ENCODE measurements at places on chromosomes 12 and 14.

DNA sequence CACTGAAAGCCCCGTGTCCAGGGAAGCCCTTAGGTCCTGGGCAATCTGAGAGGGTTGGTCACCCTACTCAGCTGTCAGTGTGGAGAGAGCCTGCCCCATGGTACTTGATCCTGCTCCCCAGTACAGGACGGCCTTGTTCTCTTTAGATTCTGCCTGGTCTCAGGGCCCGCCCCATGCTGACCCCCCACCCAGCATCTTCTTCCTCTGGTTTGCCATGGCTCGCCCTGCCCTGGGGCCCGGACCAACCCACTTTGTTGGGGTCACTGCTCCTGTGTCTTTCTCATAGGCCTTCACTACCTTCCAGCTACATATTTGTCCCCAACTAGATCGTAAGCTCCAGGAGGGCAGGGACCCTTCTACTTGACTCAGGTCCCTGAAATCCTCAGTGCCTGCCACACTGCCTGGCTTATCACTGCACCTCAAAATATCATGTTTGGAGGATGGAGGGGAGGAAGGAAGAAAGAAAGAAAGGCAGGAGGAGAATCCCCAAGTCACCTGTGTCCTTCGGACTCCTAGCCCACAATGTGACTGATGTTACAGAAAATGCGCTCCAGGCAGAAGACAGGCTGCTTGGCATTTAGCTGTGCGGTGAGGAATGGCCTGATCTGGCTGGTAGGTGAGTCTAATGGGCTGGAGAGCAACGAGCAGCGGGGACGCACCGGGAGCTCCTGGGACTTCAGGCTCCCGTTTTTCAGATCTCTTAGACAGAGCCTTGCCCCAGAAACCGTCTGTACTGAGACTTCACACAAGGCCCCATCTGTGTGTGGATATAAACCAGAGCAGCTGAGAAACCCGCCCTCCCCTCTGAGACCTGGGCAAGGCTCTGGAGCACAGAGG, 66.1 kb downstream of the C14orf132 start:
- peak; percentile 83 for DNase-seq

DNA sequence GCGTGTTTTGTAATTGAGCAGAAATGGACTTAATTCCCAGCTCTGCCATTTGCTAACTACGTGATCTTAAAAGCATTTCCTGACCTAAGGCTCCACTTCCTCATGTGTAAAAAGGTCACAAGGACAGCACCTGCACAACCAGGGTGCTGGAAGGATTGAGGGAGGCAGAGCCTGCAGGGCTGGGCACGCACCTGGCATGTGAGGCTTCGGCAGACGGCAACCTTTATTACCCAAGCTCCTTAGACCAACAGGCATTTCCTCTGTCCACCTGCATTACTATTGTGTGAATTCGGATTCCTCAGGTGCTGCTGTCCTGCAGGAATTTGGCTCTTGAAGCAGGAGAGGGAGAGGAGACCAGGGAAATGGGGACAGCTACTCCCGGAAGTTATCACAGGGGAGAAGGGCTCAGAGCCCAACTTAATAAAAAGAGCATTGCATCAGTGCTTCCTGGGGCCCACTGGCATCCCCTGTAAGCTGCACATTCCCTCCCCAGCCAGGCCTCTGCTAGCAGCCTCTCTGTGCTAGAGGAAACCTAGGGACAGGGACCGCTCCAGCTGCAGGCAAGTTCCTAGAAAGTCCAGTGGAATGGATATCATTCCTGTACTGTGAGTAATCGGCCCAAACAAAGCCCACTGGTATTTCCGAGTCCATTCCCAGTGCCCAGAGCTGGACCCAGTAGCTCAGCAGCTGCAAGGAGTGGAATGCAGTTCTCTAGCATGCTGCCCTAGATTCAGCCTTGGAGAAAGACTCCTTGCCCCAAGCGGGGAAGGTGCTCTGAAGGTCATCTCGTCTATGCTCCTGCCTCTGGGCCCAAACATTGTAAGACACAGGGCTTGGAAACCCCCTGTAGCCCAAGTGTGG, 157.1 kb upstream of the CCND2 start:
- DNase-seq, result peak; percentile 40

GRCh38 chr12:4135919-4136605, 137.5 kb upstream of the CCND2 start:
- DNase-seq, result no peak

GRCh38 chr12:125079648-125080645, 14.7 kb downstream of the AACS start:
- no peak for DNase-seq

DNA sequence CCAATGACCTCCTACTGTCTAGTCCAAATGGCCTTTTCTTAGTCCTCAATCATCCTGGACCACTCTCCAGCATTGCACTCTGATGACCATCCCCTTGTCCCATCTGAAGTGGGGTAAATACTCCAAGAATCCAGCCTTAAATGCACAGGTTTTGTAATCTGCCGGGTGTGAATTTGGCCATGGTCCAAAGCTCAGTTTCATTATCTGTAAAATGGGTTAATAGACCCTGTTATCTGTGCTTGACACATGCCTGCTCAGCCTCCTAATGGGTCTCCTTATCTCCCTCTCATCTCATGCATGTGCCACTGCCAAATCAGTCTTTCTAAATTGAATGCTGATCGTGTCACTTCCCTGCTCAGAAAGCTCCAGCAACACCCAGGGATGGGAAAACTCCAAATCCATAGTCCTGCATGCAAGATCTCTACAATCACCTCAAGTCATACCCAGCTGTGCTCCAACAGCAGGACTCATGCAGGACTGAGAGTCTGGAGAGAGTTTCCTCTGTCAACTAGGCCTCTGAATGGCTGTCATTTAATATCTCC, 22.3 kb downstream of the LGR5 start:
- DNase-seq, result no peak

- DNase-seq, result no peak
Measured at GRCh38 chr12:24374452-24374851, 425.0 kb upstream of the SOX5 start.

DNA sequence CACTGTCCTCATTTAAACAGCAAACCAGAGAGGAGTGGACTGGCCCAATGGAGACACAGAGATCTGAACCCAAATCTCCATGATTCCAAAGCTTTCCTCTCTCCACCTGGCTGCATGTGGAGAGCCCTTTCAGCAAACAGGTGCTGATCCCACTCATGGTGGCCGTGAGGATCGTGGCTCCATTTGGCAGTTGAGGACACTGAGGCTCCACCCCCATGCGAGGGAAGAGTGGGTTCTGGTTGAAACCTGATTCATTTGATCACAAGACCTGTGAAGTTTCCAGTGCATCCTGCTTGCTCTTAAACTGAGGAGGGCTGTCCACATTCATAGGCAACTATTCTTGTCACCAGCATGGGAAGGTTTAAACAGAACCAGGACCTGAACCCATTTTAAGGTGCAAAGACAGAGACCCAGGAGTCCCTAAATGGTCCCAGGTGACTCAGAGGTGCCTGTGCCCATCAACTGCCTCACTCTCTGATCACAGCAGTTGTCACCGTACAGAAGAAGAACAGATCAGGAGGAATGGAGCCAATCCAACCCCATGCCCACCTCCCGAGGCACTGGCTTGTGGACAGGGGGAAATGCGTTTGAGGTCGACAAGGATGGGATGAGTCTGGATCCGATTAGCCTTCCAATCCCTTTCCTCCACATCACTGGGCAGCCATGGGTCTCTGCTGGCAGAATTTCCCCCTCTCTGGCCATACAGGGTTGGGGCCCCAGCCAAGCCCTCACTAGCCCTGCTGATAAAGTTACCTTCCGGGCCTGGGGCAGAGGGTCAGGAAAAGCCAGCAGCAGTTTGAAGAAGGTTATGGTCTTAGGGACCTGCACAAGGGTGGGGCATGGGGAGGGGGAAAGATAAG, 45.5 kb upstream of the BCL11B start:
- DNase-seq, result no peak

DNA sequence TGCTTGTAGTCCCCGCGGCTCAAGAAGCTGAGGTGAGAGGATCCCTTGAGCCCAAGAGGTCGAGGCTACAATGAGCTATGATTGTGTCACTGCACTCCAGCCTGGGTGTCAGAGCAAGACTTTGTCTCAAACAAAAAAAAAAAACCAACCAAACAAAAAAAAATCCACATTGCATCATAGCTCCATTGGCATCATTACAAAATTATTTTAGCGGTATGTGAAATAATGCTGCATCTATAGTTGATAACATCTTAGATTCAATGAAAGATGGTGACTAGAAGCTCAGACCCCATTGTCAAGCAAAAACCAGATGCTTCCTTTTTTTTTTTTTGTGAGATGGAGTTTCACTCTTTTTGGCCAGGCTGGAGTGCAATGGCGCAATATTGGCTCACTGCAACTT, 14.8 kb upstream of the PTHLH start:
- DNase-seq, result no peak

- DNase-seq, result no peak
Measured at GRCh38 chr14:42671636-42672035, 1065.0 kb downstream of the LRFN5 start.

DNA sequence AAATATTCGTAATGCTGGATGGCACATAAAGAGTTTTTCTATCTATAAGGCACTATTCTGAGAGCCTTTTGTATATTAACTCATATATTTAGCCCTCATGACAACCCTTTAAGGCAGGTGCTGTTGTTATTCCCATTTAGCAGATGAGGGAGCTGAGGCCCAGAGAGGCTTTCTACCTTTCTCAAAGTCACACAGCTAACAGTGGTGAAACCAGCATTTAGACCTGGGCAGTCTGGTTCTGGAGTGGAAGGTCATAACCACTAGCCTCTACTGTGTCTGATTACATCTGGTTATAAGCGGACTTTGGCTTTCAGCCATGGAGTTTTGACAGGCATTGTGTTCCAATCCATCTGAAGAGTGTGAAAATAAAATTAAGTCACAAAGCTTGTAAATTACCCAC, 41.2 kb upstream of the HDAC7 start:
- DNase-seq, result no peak

DNA sequence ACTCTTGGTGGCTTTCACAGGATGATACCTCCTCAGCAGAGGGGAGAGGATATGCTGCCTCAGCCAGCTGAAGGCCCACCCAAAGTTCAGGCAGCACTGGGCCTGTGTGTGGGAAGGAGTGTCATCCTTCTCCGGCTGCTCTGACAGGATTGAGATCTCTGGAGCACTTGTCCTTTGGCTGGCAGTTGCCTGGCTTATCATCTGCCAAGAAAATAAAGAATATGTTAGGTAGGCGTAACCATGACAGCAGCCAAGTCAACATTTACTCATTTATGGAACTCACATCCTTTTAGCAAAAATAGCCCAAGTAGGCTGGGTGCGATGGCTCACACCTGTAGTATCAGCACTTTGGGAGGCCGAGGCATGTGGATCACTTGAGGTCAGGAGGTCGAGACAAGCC, 68.5 kb downstream of the PPFIBP1 start:
- DNase-seq, result peak; percentile 71

DNA sequence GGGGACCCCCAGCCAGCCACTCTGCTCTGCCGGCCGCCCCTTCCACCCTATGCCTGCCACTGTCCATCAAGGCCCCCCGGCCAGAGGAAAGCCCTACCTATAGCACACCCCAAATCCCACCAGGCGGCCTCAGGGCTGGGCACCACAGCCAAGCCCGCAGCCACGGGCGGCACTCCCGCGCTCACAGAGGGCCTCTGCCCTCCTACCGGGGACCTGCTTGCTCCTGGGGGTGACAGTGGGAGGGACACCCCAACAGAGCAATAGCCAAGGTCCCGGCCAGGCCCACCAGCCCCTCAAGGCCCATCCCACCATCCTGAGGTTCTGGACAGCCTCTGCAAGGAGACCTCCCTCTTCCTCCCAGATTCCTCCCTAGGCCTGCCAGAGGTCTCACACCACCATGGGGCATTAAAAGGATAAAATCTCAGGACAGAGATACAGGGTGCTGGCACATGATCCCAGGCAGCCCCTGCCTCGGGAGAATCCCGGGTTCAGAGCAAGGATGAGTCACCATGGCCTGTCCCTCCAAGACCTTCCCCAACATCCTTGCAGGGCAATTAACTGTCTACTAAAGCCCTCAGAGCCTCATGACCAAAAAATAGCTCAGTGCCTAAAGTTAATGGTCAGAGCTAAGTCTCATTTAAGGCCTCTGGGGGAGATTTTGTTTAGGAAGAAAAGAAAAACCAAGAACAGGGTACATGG, 17.1 kb downstream of the CCDC85C start:
- no peak for DNase-seq

DNA sequence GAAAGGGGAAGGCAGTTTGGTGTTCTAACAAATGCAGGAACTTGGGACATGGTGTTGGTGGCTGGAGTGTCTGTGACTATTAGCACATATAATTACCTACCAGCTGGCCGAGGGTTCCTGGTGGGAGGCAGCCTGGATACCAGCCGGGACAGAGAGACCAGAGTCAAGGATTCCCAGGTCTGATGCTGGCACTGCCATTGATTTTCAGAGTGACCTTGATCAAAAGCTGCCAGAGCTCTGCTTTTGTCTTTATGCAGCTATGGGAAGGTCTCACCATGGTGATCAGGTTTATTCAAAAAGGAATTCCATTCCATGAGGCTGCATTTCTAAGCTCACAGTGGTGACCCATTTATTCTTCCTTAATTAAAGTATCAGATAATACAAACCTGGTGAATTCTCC, 101.0 kb upstream of the PWP1 start:
- DNase-seq, result no peak

GRCh38 chr12:23694920-23695319, 254.6 kb downstream of the SOX5 start:
- DNase-seq, result no peak

- no peak for DNase-seq
Measured at GRCh38 chr14:56094076-56094475, 24.1 kb upstream of the PELI2 start.

DNA sequence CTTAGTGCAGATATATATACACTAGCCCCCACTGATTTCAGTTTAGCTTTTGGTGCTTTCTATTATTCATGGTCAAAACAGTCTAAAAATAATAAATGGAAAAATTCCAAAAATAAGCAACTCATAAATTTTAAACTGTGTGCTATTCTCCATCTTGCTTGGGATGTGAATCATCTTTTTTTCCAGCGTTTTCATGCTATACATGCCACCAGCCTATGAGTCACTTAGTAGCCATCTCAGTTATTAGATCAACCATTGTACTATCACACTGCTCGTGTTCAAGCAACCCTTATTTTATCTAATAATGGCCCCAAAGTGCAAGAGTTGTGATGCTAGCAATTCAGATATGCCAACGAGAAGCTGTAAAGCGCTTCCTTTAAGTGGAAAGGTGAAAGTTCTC, 73.9 kb upstream of the KRR1 start:
- no peak for DNase-seq

GRCh38 chr14:100554082-100554677, 33.0 kb downstream of the BEGAIN start:
- no peak for DNase-seq

- DNase-seq, result no peak
Measured at GRCh38 chr12:59084511-59085375, 164.4 kb upstream of the LRIG3 start.
